ENCODE measurements at places on chromosomes 4 and X.

- DNase-seq: no peak
Observed at GRCh38 chr4:183757060-183757459, 98.0 kb downstream of the TRAPPC11 start.

DNA sequence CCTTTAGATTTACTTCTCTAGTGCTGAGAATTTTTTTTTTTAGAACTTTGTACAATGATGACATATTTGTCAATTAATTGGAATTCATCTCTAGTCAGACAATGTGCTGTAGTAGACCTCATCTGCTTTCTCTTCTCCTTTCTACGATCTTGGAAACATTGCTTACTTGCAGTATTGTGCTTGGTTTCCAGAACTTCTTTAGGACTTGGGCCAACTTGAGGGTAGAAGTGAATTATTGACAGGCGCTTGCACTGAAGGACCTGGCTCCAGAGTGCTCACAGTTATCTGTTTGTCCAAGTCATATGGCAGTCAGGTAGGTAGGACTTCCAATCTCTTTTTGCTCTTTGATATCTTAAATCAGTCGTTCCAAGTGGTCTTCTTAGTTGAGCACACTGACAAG is 39.6 kb downstream of the FNIP2 start:
- no peak for DNase-seq

GRCh38 chr4:120821977-120822376 is 100.5 kb downstream of the PRDM5 start:
- DNase-seq: no peak

- DNase-seq: no peak
Observed at GRCh38 chr4:22969287-22969896, 276.7 kb downstream of the GBA3 start.

DNA sequence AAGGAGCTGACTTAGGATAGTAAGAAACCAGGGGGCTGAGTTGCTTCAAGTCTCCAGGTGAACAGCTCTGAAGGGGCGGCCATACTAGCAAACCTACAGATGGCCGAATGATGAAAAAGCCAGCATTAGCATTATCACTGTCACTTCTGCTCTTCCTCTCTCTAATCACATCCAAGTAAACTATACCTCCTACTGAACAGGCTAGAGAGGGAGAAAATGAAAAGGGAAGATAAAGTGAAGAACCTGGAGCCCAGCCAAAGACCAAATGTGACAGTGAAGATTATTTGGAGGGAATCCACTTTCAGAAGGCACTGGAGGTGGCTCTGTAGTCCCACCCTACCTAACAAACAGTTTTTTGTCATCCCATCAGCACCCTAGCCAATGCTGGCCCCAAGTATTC is 50.4 kb upstream of the PRPS1 start:
- DNase-seq: no peak

GRCh38 chr4:118888666-118889311 is at the start of gene SYNPO2:
SYNPO2 (plus strand) TSS chr4:118888854; CDS start chr4:118889037, 183 bp downstream.
- DNase-seq: no peak

GRCh38 chr4:95409127-95409526 is 139.6 kb downstream of the UNC5C start:
- no peak for DNase-seq

DNA sequence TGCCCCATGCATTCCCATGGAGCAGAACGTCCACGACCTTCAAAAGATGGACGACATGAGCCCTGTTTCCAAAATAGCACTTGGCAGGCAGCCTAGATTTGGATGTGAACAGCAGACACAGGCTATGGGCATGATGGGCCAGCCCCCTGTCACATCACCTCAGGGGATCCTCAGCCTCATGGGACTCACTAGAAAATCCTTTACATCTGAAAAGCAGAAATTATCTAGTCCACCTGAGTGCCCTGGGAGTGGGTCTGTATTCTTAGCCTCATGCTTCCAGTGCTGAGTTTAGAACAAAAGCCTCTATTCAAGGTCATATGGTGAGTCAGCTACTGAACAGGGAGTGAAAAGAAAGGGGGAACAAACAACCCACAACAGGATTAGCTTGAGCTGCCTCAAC is 35.8 kb downstream of the GRIA3 start:
- DNase-seq: no peak

DNA sequence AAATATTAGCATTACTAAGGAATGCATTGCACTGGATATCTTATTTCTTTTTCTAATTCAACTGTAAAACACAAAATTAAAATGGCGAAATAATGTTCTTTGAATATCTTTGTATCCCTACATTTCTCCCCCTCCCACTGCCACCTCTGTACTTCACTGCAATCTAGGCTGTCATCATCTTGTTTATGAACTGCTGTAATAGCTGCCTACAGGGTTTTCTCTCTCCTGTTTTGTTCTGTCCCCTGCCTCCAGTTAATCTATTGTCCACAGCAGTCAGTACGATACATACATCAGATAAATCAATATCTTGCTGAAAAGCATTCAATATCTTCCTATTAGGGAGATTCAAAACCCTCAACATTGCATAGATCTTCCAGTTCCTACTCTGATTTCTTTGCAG is 528.4 kb downstream of the KCNIP4 start:
- DNase-seq: no peak

- no peak for DNase-seq
Observed at GRCh38 chr4:168815379-168816345, 194.4 kb downstream of the CBR4 start.

DNA sequence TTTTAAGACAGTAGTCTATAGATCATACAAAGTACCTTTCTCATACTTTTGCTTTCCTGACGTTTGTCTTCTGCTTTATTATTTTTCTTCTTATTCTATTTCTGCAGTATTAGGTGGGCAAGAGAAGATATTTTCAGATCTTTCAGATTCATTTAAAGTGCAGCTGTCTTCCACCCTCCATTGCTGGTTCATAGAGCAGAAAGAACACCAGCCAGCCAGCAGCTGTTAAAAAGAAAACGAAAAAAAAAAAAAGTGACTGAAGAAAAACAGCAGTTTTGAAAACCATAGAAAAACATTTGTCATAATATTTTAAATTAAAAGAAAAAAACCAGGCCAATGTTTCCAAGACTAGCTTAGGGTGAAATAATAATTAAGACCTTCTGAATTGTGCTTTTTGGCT is 42.9 kb downstream of the SMAD1 start:
- DNase-seq: no peak
